ENCODE measurements at places on chromosomes 16 and 17.
A peak's percentile ranks its signal among the peaks of the same experiment; 100 is the strongest.

DNA sequence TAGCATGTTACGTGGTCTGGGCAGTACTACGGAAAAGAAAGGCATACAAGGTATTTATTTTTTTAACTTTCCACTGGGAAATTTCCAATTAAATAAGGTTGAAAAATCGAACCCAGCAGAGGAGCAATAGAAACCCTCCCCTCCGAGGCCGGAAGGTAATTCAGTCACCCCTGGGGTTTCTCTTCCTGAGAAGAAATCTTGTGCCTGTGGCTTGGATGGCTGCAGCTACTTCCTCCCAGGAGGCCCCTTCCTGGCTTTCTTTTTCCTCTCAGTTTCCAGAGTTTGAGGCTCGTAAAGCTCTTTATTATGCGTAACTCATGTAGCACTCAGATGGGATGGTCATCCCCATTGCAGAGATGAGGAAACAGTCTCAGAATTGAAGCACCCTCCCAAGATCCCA lies 140.3 kb downstream of the ASIC2 start:
- DNase-seq = no peak

DNA sequence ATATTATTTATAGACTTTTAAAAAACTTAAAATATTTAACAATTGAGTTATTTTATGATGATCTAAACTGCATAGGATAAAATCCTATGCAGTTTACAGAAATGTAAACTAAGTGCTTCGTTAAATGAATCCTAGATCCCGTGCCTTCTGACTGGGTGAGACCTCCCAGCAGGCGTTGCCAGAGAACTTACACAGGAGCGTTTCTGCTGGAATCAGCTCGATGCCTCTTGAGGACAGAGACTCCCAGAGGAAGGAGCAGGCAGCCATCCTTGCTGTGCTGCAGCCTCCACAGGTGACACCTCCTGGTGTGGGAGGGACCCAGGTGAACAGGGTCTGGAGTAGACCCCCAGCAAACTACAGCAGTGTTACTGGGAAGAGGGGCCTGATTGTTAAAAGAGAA lies 160.4 kb downstream of the WWOX start:
- DNase-seq = no peak

DNA sequence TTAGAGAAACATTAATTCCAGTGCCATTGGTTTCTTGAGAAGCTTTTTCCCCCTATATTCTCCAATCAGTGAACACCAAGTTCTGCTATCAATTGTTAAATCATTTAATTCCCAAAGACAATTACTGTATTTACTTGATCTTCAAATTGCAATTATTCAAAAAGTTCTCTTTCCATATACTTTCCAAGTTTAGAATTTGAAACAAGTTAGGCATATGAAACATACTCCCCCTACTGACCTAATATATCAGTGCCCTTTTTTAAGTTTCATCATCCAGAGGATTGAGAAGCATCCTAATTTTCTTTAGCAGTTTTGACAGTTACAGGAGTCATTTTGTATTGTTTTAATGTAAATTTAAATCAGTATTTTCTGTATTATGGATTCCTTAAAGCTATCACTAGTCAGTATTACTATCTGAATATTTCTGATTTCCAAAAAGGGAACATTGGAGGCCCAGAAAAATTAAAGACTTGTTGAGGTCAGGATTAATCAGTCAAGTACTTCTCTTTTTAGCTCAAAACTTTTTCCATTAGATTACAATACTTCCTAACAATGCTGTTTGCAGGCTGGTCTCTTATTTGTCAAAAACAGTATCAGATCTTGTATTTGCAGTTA lies 16.3 kb downstream of the MEIOC start:
- DNase-seq = no peak

DNA sequence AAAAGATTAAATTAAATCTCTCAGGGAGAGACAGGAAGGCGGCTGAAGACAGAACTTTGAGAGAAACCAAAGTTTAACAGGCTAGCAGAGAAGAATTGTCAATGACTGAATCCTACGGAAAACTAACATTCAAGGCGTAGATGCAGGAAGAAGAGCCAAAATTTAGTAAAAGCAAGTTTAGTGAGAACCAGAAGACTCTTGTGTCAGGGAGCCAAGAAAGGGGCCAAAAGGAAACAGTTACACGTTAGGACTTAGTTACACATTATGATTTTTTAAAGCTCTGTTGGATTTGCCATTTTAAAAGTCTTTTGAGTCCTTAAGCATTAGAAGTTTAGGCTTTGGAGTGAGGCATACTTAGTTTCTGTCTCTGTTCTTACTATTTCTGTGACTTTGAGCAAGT lies 164.6 kb downstream of the CHD9 start:
- DNase-seq = no peak

- DNase-seq = no peak
Observed at GRCh38 chr17:62781356-62781755, 26.8 kb downstream of the MARCHF10 start.

DNA sequence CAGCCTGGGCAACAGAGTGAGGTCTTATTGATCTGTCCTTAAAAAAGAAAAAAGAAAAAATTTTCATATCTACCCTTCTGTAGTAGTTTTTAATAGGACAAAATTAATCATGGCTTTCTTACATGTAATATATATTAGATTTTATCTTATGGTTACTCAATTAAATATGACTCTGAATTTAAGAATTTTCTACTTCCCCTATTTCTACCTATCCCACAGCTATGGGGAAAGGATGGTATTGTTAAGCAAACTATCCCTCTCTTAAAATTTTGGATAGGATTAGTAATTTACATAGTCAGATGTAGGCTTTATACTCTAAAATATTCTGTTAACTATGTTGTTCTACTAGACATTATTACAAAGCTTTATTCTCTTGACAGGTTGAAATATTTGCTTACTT lies 62.5 kb downstream of the NQO1 start:
- DNase-seq = no peak

- no peak for DNase-seq
Observed at GRCh38 chr17:20988896-20989295, 53.9 kb downstream of the USP22 start.

- no peak for DNase-seq
Observed at GRCh38 chr16:17831330-17831729, 360.6 kb upstream of the XYLT1 start.

DNA sequence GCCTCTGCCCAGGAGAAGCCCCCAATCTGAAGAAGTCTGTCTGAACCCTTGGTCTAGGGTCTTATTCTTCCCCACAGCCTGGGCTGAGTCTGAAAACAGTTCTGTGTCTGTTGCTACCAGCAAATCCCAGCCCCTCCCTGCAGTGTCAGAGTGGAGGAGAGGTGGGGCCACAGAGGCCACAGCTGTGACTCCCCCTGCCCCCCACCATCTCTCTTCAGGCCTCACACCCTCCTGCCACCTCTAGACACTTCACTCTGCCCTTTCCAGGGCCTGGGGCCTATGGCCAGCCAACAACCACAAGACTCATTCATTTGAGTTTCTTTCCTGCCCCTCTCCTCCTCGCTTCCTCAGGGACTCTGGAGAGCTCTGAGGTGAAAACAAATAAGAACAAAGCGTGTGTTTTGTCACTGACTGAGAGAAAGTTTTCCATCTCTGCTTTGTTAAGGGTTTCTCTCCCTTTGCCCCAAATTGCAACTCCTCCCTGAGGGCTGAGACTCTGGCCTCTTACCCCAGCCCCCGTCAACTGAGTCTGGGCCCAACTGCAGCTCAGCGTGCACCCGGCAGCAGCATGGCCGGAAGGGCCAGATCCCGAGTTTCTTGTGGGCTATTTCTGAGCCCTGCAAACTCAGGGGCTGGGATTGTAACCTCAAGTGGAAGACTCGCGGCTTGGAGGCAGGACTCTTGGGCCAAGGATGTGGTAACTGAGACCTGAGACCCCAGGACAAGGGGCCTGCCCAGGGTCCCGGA lies 13.2 kb downstream of the C17orf50 start:
- DNase-seq = no peak

DNA sequence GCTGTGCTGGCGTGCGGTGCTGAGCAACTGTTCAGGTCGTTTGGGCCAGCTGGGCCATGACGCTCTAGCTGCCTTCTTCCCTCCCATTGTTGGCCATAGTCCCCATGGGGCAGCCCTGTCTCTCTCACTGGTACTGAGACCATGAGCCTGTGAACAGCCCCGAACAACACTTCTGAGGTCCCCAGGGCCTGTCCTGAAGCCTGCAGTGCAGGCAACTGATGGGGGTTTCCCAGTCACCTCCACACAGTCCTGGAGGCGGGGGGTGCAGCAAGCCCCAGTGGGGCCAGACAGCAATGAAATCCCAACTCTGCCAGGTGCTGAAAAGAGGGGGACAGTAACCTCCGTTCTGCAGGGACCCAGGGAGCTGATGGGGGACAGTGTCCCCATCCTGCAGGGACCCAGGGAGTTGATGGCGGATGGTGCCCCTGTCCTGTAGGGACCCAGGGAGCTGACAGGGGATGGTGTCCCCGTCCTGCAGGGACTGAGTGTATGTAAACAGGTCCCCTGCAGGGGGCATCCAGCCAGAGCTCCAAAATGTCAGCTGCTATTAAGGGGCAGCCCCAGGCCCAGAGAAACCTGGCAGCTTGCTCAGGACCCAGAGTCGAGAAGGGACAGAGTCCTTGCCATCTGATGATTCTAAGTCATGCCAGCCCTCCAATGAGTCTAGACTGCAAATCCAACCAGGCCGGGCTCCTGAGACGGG lies 30.4 kb downstream of the ENGASE start:
- no peak for DNase-seq

- no peak for DNase-seq
Observed at GRCh38 chr16:68126395-68126794, 41.2 kb downstream of the NFATC3 start.

DNA sequence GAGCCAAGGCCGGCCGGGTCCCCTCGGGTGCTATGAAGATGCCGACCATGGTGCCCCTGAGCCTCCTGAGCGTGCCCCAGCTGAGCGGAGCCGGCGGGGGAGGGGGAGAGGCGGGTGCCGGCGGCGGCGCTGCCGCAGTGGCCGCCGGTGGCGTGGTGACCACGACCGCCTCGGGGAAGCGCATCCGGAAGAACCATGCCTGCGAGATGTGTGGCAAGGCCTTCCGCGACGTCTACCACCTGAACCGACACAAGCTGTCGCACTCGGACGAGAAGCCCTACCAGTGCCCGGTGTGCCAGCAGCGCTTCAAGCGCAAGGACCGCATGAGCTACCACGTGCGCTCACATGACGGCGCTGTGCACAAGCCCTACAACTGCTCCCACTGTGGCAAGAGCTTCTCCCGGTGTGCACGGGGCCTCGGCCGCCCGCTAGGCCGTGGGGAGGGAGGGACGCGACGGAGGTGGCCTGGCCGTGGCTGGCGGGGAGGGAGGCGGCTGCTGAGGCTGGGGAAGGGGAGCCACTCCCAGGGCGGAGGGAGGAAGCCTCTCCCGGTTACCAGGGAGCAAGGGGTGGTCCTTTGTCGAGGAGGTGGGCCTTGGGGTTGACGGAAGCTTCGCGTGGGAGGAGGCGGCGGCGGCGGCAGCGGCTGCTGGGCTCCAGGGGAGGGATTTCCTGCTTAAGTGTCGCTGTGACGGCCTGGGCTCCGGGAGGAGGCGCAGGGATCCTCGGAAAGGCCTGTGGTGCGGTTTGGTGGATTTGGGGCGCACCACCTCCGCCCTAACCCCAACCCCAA lies 1.3 kb downstream of the MAZ start:
- peak; percentile 47 for DNase-seq

DNA sequence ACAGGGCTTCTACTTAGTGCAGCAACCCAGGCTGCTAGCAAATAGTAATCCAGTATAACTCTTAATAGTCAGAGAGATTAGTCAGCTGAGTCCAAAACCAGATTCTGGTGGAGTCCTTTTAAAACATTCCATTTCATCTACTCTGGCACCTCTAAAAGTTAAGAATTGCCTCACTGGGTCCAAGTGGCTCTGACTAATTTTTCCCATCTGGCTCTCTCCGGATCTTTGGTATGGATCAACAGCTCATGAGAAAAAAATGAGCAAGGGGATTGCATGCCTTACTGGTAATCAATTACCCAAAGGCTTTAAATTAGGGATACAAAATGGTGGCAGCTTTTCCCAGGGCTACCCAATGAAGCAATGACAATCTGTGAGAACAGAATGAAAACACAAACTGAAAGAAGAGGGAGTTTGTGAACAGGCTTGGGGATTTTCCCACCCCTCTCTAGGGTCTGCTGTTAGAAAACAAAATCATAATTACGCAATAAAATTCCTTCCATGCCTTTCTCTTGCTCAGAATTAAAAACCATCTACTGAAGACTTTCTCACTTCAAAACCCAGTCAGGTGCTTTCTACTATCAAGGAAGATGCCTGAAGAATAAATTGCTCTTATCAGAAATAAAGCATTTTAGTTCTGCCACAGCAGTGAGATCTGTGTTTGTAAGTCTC lies 84.6 kb upstream of the PMFBP1 start:
- no peak for DNase-seq

DNA sequence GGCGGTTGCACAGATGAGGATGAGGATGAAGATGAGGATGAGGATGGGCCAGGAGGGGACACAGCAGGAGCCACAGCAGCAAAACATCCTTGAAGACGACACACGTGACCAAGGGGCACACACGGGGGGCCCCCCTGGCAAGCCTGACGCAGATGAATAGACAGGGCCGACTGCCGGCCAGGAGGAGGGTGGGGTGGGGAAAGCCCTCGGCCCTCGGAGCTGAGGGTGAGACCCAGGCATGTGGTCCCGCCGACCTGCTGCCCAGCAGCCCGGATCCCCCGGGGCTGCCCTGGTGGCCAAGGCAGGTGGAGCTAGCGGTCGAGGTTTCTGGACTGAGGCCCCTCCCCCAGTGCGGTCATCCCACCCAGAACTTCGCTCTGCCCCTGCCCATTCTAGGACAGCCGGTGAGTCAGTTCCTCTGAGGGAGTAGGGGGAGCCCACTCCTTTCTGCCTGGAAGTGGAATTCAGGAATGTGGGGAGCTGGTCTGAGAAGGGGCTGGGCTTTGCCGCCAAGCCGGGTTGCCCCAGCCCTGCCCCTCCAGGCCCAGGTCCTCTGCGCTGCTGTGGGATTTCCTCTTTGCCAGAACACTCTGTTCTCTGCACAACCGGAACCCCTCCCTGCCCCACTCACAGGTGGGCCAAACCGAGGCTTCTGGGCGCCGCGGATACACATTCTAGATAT lies 9.9 kb downstream of the CYGB start:
- no peak for DNase-seq

DNA sequence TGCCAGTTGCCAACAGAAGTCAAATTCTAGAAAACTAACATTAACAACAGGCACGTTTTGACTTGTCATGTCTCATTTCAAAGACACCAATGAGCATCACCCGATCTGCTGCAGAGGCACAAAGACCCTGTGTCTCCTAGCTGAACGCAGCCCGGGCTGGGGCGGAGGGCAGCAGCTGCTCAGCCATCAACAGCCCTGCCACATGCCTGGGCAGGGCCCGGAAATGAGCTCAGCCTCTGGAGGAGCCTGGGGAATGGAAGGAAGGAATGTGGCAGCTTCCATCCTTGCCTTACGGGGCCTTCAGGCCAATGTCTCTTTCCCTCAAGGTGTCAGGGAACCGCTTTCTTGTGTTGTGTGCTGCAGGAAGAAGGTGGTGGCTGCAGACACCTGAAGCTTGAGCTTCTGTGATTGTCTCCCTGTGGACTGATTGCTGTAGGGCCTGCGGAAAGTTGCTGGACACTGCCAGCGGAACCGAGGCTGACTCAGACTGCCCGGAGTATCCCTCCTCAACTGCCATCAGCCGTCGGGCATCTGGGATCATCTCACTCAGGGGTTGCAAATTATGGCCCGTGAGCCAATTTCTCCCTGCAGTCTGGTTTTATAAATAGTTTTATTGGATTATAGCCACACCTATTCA lies 7.3 kb downstream of the CDH13 start:
- no peak for DNase-seq
